ENCODE measurements at places on chromosomes 6 and 20. TPM values are rescaled to one million over a fixed set of nuclear protein-coding genes. Genes with fewer than 3 reads are reported as not detected.

Gene PACSIN1
- not detected for total RNA-seq

Gene CDSN
- not detected for total RNA-seq

Gene HSPA1A
- total RNA-seq = 111 TPM

Gene PXDC1
- total RNA-seq = 52.7 TPM

Gene ZBTB46
- 4.5 TPM for total RNA-seq

Gene SCRT2
- total RNA-seq = not detected

GRCh38 chr6:127554435-127555006, 22.5 kb upstream of the C6orf58 start:
- peak; percentile 40 for DNase-seq

DNA sequence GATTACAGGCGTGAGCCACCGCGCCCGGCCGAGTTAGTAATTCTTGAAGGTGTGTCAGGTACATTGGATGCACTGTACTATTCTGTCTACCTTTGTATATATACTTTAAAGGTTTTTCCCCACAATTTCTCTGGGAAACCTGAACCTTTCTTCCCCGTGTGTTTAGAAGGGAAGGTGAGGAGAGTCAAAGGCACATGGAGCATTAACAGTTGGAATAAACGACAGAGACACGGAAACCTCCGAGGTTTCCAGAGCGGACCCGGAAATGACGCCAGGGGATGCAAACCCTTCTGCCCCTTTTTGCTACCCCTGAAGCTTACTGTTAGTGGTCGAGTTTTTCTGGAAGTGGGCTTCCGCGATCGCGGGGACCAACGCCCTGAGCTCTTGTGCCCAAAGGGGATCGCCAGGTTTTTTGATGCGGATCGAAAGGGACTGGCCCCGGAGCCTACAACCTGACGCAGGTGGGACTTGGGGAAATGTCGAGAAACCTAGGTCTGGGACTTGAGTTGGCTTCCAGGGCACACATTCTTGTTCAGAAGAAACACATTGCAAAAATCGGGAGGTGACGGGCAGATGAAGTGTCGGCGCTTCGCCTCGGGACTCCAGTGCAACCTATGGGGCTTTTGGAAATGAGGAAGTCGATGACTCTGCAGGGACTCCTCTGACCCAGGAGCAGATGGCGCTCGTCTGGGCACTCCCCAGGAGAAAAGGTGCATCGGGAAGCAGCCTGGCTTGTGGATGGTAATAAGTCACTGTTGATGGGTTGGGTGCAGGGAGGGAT, 218.2 kb downstream of the OR2B2 start:
- no peak for DNase-seq

DNA sequence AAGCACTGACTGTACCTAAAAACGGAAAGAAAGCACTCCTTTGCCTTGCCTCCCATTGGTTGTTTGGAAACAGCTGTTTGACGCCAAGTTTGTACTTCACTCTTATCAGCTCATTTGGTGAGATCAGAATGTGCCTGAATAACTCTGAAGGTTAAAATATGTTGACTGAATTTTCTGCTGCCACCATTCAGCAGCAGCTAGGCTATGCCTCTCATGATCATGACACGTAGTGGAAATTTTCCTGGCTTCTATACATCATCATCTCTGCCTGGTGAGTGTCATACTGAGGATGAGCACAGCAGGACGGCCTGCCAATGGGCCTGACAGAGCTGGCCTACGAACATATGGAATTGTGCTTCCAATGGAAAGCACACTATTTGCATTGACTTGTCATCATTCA, 704.9 kb upstream of the CITED2 start:
- DNase-seq = peak; percentile 86

DNA sequence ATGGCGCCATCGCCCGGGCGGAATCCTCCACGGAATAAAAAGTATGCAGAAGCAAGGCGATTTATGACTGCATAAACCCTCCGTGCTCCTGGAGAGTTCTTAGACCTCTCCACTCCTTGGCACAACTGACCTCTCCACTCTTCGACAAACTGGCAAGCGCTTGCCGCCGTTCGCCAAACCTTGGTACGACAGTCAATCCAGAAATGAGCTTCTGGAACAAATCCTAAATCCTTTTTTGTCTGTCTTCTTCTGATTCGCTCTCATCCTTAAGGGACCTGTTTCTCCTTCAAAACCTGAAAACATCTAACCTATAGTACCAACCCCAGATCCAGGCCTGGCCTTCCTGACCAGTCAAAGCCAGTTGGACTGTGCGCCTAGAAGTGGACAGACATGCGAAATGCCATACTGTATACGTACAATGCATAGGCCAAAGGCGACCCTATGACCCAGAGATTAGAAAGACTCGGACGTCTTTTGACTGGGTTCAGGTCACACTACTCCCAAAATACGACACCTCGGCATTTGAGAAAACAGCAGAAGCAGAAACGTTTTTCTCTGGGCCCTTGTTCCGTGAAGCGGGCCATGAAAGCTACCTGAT, 59.4 kb downstream of the TRIM27 start:
- DNase-seq = no peak

DNA sequence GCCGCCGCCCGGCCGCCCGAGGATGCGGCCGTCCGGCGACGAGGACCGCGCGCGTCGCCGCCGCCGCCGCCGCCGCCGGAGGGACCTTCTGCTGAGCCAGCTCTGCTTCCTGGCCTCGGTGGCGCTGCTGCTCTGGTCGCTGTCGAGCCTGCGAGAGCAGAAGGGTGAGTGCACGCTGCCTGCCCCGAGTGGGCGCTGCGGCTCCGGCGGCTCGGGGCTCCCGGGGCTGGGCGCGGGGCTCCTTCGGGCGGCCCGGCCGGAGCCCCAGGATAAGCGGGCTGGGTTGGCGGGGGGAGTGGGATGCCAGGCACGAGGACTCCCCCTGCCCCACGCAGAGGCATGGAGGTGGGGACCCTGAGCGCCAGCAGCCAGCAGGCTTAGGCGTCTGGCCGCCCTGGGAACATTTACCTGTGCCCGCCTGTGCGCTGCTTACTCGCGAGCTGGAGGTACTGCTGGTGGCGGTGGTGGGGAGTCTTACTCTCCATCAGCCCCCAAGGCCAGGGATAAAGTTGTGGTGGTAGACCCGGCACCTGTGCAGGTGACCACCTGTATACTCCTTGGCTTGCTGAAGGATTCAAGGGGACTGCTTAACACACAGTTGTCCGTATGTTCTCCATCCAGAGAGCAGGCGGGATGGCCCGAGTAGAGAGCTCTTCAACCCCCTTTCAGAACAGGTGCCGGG, 520 bp downstream of the SLC24A3 start:
- DNase-seq = peak; percentile 31

DNA sequence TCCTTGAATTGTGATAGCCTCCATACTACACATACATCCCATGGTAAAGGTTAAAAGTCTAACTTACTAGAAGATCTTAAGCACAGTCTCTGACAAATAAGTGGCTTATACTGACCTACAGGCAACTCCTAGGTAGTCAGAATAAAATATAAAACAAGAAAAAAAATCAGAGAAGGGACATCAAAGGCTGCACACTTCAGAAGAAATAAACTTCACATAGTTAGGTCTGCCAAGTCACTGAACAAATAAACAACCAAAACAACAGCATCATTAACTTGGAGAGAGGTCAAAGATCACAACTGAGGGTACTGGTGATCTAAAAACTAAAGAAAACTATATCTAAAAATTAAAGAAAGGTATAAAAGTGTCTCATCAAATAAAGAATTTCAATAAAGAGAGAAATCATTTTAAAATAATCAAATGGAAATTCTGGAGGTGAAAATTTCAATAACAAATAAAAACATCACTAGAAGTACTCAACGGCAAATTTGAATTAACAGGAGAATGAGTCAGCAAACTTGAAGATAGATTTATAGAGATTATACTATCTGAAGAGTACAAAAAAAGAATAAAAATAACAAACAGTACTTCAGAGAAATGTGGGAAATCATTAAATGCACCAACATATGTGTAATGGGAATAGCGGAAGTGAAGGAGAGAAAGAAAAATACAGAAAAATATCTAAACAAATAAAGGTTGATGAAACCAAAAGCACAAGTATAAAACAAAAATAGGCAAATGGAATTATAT, 88.0 kb upstream of the UST start:
- DNase-seq = no peak

- DNase-seq = no peak
These were observed 170.0 kb downstream of the GPX5 start for GRCh38 chr6:28695715-28696114.

DNA sequence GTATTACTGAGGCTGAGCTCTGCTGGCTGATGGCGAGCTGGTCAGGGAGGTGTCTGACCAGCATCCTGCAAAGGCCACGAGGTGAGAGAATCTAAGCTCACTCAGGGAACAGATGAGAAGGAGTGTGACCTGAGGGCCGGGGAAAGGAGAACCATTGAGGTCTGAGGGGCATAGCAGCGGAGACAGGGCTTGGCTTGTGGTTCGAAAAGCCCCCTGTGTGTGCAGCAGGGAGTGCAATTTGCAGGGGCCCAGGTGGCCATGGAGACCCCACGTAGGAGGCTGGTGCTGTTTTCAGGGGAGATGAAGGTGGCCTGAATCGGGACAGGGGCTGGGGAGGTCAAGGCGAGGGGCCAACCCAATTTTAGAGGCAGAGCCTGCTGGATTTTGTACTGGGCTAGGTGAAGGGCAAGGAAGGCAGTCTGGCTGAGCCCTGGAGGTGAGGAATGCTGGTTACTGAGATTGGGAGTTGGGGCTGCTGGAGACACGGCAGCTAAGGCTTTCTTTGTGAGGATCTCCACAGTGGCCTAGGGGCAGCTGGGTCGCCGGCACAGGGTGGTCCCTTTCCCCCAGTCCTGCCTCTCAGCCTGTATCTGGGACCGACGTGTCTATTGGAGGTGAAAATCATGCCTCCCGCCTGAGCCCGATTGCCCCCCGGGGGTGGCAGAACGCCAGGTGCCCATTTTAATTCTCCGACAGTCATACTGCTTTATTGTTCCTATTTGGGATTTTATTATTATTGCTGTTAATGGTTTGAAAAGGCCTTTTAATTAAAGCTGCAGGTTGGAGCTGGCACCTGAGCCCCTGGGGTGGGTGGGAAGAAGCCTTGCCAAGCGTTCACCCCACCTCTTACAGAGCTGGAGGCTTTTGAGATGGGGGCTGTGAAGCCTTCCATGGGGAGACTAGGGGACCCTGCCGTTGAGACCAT, 28.4 kb downstream of the DLGAP4 start:
- no peak for DNase-seq

GRCh38 chr6:98036344-98036923, 753.4 kb upstream of the MMS22L start:
- DNase-seq = no peak

All from fibroblast of lung (primary cell).